ENCODE measurements at places on chromosomes 5 and 9. TPM values are rescaled to one million over a fixed set of nuclear protein-coding genes. Genes with fewer than 3 reads are reported as not detected.

The SIT1 gene
- polyA plus RNA-seq: 0.59 TPM

The MCCC2 gene
- 43.4 TPM for polyA plus RNA-seq

The BARHL1 gene
- not detected for polyA plus RNA-seq

The SAPCD2 gene
- 11.5 TPM for polyA plus RNA-seq

The PCSK1 gene
- polyA plus RNA-seq: 0.83 TPM

The PTGER4 gene
- polyA plus RNA-seq: 3.9 TPM

The KCNV2 gene
- 0.26 TPM for polyA plus RNA-seq

- DNase-seq: peak; percentile 43
Observed at GRCh38 chr5:81397176-81397575, 3.2 kb upstream of the ACOT12 start.

DNA sequence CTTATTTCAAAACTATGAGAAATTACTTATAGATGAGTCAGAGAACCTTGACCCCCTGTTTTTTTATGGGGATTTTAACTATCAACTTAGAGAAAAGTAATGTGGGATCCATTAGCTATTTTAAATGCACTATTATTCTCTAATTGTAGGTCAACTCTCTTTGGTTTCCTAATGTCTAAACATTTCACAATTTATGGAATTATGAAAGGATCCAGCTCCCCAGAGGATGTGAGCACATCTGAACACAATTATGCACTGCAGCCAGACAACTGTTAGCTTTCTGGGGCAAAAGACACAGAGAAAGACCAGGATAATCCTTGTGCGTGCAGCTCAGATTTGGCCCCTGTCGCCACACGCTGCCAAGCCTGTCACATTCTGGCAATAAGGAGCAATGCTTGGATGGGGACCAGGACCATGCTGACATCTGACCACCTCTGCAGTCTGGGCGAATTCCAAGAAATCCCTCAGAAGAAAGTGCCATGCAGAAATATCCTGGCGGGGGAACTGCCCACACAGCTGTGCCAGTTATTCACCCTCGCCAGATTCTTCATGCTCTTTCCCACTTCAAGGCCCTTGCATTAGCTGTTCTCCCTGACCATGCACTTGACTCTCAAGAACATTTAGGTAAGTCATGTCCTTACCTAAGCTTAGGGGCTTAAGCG lies 22.2 kb upstream of the CMBL start:
- DNase-seq: peak; percentile 73

GRCh38 chr9:92455217-92455616 lies 27.1 kb downstream of the ASPN start:
- DNase-seq: no peak

GRCh38 chr5:87099968-87100367 lies 167.7 kb upstream of the RASA1 start:
- no peak for DNase-seq

- DNase-seq: no peak
Observed at GRCh38 chr5:2148312-2149194, 265.8 kb upstream of the IRX4 start.

- DNase-seq: no peak
Observed at GRCh38 chr5:109041317-109041716, 293.6 kb downstream of the FER start.

- no peak for DNase-seq
Observed at GRCh38 chr5:74476046-74476818, 164.3 kb downstream of the ENC1 start.

DNA sequence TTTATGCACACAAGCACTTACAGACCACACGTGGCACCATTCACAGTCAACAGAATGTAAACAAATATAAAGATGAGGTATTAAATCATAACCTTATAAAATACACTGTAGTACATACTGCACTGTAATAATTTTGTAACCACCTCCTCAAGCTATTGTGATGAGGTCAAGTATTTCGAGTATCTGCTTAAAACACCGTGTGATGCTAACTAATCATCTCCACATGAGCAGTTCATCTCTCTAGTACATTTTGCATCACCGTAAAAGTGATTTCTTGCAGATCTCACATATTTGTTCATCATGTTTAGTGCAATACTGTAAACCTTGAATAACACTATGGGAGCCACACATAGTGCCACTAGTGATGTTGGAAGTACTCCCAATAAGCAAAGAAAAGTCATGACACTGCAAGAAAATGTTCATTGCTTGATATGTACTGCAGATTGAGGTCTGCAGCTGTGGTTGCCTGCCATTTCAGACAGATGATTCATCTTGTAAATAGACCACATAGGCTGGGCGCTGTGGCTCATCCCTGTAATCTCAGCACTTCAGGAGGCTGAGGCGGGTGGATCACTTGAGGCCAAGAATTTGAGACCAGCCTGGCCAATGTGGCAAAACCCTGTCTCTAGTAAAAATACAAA lies 44.3 kb downstream of the FOXB2 start:
- no peak for DNase-seq

DNA sequence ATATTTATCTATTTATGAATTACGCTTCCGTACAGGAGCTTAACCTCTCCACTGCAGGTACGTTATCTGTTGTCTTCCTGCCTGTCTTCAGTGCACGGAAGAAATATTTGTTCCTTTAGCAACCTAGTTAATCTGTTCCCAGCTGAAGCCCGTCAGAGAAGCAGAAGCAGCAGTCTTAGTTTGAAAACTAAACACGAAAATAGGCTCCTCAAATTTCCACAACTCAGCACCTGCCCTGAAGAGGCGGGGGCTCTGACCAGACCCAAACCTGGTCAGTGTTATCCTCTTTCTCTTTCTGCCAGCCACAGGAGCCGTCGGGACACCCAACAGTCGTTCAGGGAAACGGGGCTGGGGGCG lies 462 bp downstream of the NUDCD2 start:
- no peak for DNase-seq

DNA sequence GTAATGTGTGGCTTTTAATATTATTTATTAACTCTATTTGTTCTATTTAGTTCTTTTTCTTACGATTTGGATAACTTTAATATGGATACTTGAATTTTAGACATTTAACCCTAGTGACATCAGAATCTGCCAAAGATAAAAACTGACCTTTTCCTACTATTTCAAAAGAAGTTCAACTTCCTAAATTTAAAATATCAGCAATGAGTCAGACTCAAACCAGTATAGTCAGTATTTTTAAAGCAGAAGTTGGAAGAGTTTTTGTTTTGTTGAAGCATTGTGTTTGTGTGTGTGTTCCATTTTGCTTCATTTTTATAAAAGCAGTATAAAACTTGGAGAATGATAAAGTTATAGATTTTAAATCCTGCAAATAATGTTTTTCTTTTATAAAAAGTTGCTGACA lies 251.8 kb upstream of the RASA1 start:
- no peak for DNase-seq

DNA sequence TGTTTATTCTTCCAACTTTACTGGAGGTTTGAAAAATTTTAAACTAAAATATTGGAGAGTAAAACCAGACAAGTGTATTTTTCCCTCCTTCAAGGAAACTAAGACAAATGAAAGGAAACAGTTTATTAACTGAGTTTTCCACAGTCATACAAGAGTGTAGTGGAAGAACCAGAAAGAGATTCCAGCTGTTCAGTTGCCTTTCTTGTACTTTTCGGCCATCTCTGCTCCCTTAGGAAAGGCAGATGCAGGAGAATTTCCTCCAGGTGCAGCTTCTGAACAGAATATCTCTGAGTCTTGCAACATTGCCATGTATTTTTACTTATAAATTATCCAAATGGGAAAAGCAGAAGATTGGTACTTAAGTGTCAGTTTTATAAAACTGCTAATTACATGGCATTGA lies 217.1 kb downstream of the MAST4 start:
- DNase-seq: no peak

GRCh38 chr5:58764199-58764598 lies 181.3 kb downstream of the RAB3C start:
- DNase-seq: no peak

DNA sequence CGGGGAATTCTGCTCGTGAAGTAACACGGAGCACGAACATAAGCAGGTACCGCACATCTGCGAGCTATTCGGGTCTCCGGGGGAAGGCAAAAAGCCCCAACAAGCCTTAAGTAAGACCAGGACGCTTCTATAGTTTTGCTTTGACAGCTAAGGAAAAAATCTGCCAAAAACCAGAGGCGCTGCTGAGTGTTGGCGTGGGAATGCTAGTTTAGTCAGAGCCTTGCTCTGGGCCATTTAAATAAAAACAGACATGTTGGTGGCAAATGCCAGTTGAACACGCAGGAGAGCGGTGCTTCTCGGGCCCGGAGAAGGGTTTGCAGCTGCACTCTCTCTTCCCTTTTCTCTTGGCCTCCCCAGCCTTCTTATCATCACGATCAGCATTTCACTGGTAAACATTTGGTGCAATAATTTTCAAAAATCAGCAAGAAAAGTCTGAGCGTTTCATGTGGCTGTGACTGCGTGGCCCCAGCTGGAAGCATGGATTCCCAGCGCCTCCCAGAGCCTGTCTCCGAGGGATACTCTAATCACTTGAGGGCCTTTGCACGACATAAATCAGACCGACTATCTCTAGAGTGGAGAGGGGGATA lies 6.4 kb upstream of the NOTCH1 start:
- no peak for DNase-seq

- DNase-seq: no peak
Observed at GRCh38 chr5:151612689-151613427, 21.7 kb upstream of the FAT2 start.

- DNase-seq: no peak
Observed at GRCh38 chr9:123955637-123956036, 25.7 kb upstream of the DENND1A start.

GRCh38 chr9:30670805-30671562 lies 1713.5 kb upstream of the ACO1 start:
- peak; percentile 52 for DNase-seq

DNA sequence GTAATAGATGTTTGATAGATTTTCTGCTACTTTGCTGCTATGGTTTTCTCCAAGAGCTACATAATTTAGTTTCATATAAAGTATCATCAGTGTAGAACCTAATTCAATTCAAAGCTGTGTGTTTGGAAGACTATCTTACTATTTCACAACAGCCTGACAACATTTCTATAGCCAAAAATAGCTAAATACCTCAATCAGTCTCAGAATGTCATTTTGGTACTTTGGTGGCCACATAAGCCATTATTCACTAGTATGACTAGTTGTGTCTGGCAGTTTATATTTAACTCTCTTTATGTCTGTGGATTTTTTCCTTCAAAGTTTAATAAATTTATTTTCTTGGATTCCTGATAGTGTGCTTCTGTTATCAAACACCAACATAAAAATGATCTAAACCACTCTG lies 35.1 kb upstream of the CCDC152 start:
- DNase-seq: no peak

DNA sequence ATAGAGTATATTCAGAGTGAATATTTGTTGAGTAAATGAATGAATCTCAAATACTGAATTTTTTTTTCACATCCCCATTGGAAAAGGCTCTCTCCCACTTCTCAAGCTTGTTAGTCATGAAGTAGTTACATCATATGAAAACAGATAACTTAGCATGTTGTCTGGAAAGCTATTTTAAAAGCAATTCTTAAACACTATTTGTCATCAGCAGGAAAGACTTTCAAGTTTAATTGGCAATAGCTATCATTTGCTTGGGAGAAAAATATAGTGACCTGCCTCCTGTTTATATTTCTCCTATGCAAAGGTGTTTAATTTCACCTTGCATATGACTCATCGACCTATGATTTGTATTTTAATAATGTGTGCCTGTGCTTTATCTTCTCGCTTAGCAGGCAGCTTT lies 499.8 kb upstream of the GRIA1 start:
- DNase-seq: no peak

DNA sequence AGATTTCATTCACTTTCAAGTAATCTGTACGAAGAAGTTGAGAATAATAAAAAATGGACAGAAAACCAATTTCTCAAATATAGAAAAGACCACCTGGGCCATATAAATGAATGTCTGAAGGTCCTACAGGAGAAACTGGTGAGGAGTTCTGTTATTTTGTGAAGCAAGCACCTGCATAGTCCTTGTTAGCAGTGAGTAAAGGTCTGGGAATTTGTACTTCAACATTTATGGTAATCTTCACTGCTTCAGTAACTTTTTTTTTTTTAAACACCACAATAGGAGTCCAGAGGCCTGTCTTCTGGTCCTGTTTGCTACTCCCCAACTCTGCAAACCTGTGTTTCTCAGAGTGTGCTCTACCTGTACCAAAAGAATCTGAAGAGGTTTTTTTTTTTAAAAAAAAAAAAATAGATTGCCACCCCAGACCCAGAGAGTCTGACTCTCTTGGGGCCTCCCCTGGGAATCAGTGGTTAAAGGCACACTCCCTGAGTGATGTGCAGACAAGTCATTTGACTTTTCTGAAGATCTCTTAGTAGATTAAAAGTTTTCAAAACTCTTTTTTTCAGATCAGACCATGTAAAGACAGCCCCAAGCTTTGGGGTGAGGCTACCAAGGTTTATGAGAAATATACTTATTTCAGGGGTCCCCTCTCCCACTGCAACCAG lies 55.5 kb downstream of the FAM81B start:
- no peak for DNase-seq

DNA sequence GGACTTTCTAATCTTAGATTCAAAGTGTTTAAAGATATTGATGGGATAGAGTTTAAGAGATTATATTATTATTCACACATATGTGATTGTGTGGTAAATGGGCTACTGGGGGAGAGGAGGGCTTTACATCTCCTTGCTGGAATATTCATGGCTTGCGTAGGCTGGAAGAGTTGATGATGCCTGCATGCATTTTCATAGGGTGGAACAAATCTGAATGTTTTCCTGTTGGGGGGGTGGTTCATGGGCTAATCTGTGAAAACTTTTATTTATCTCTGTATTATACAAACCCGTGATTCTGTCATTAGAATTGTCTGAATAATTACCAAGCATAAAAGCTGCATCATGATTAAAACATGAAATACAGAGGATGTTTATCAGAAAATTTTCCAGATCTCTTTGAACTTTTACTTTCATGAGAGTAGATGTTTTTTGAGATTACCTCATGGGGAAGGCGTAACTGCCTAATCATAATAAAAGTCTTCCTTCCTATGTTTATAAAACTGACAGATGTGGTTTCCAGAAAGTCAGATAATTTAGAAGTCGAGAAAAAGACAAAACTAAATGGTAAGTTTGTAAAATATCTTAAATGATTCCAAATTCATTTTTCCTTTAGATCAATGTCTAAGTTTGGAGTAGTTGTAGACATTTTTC lies 1185.4 kb upstream of the SEMA6A start:
- DNase-seq: no peak

- no peak for DNase-seq
Observed at GRCh38 chr5:68049053-68049713, 166.4 kb upstream of the PIK3R1 start.

GRCh38 chr9:80885894-80886293 lies 803.5 kb downstream of the TLE1 start:
- no peak for DNase-seq

- no peak for DNase-seq
Observed at GRCh38 chr9:111148052-111149017, 110.1 kb upstream of the LPAR1 start.

DNA sequence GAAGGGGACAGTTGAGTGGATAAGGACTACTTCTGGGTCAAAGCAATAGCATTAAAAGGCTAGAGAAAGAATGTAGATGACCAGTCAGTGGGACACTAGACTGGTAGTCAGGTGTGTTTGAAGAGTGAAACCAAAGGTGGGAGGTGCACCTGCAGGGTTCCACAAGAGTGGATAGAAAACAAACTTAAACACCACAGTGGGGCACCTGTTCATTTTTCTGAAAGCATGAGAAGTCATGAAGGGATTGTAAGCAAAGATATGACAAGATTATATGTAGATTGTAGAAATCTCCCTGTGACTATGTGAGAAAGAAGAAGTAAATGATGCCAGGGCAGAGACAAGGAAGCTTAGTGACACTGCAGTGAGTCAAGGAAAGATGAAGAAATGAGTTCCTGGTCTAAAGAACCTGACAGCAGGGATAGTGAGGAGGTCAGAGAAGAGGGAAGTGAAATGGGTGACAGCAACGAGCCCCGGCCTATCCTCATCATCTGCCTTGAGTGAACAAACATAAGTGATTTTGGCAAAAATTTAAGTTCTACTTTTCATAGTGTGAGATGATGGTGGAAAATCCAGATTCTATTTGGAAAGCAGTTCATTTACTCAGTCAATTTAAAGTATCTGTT lies 296.9 kb downstream of the TLE4 start:
- DNase-seq: no peak
